ENCODE measurements at places on chromosomes 12 and 14.

DNA sequence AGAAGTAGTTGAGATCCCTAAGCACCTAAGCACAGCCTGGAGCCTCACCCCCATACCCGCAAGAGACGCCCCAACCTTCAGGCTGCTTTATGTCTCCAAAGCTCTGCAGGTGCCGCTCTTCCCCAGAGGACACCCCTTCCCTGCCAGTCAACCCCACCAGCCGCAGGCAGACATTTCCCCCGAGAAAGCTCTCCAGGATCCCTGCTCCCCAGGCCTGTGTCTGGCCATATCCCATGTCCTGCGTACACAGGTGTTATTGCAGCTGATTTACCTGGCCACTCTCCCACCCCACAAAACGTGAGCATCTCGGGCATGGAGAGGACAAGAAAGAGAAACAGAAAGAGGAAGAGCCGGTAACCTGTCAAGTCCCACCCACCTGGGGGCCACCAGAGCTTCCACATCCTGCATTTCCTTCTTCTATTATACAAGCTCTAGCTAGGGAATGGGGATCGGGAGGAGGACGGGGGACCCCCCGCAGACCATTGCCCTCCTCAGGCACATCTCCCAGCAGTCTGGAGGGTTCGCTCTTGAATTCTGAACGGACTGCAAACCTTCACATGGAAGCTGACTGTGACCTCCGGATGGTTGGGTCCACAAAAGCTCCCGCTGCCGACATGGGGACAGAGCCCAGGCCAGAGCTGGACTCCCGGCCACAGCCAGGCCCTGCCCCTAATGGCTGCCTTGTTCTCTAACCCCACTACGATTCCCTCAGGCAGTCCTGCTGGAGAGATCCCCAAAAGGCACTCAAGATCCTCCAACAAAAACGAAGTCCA is 17.6 kb downstream of the CCDC88C start:
- DNase-seq, result no peak

GRCh38 chr14:22448035-22448904 is 140.8 kb downstream of the DAD1 start:
- no peak for DNase-seq

DNA sequence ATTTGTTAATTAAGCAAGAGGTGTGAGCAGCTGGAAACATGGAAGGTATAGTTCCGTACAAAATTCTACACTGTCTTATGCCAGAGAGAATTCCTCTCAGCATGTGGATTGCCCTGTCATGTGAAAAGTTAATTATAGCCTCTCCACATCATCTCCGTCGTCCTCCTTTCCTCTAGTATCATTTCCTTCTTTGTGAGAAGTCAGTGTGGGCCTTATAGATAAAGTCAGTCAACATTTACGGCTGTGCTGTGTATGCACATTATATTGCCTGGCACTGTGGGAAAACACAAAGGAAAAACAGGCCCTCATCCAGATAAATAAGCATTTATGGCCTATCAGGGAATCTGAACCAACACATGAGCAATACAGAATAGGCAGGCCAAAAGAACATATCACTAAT is 236.6 kb downstream of the SEC23A start:
- DNase-seq, result peak; percentile 43

DNA sequence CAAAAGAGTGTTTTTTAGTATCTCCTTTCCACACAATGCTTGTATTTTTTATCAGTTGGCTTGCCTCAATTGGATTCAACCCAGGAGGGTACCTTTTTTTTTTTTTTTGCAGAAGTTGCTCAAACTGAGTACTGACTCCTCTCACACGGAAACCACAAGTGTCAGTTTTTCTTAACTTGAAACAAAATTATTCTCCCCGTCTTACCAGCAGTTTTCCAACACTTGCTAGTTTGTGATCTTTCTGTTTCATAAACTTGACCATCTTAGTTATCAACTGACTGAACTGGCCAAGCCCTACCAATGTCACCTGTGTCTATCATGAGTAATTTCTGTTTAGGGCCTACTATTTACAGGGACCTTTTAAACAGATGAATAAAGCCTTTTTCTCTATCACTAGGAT is 34.1 kb upstream of the ITPR2 start:
- no peak for DNase-seq

DNA sequence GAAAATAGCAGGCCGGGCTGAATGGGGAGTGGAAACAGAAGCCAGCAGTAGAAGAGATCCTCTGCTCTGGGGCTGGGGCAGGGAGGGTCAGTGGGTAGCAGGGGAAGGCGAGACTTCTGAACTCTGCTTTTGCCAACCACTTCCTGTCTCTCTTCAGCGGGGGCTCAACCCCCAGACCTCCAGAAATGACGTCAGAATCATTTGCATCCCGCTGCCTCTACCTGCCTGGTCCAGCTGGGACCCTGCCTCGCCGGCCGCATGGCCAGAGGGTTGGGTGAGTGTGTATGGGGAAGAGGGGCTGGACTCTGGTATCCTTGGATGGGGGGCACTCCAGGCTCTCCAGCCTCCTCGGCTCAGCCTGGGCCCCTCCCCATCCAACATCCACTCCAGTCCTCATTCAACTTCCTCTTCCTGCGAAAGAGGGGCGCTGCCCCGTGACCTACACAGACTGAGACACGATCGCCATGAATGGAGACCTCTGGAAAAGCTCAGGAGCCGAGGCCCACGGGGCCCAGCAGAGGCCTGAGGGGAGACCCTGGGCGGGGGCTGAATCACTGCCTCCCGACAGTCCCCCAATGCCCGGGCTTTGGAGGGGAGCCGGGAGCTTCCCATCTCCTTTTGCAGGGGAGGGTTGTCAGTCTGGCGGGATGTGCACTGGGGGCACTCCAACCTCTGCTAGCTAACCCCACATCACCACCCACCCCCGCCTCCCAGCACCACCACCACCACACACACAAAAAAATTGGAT is 458 bp upstream of the HOXC4 start:
- DNase-seq, result no peak

GRCh38 chr14:21796916-21797315 is 123.3 kb upstream of the OR4E1 start:
- no peak for DNase-seq

GRCh38 chr14:91300957-91301356 is 56.5 kb upstream of the GPR68 start:
- DNase-seq, result no peak

DNA sequence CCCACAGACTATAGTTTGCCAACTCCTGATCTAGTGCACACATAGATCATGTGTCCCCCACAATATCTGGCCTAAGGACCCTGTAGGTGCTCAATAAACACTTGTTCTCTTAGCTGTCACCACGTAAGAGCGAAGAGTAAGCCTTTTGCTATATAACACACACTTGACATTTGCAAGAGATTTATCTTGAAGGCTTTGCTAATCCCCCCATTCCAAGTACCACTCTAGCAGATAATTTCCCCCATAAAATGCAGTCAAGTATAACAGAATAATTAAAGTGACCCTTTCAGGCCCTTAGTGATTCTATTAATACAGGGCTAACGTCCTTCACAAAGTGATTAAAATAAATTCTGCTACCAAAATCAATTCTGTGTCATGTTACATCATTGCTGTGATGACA is 87.5 kb downstream of the PLXNC1 start:
- no peak for DNase-seq

GRCh38 chr14:77580477-77580876 is 36.0 kb downstream of the SPTLC2 start:
- no peak for DNase-seq

DNA sequence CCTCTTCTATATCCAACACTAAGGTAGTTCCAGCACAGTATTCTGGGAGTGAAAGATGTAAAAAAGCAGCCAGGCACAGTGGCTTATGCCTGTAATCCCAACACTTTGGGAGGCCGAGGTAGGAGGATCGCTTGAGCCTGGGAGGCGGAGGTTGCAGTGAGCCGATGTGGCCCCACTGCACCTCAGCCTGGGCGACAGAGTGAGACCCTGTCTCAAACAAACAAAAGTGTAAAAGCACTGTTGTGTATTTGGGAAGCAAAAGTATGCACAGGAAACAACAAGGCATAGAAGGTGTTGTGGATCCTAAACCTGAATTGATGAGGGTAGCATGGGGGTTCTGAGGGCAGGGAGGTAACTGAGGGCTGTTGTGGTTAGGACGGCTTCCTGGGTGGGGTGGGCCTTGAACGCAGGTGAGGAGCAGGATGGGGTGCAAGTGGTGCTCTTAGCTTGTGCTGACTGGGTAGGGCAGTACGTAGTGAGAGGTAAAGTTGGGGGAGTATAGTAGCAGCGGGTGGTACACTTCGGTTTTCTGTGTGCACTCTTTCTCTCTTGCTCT is 64.2 kb downstream of the RASSF3 start:
- DNase-seq, result no peak

Measured in NCI-H1930 (cell line).